ENCODE measurements at places on chromosomes 5 and 9.

DNA sequence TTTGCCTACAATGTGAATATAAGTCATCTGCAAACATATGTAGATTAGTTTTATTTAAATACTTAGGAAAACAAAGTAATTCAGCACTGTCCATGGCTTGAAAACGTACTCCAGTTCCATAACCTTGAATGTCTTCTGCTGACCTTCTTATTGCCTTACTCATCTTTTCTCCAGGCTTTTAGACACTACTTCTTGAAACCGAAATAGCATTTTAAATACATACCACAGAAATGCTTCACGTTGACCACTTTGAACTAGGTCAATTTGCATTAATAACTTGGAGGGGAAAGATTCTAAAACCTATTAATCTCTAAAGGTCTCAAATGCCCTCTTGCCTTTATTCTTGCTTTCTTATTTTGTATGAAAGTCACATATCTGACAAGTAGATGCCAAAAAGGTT is 995.4 kb upstream of the ACO1 start:
- no peak for DNase-seq

- no peak for DNase-seq
Observed at GRCh38 chr9:126703002-126703865, 89.5 kb downstream of the LMX1B start.

- no peak for DNase-seq
Observed at GRCh38 chr5:131767891-131768290, 28.9 kb downstream of the FNIP1 start.

DNA sequence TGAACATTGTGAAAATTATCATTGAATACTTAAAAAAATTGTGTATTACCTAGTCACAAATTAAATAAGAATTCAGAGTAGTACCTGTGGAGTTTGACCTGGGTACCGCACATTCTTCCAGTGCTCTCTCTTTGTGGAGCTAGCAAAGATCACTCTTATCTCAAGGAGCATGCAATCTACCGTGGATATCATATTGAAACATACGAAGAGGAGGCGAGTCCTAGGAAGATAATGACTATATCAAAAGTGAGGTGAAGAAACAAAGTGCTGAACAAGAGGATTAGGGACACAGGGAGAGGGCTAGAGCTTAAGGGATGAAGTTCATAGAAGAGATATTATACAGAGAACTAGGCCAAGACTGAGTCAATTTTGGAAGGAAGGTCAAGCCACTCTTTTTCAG is 55.9 kb upstream of the NR3C1 start:
- DNase-seq, result no peak

- DNase-seq, result peak; percentile 9
Observed at GRCh38 chr9:110058304-110058953, 149.5 kb downstream of the C9orf152 start.

All from stimulated activated CD8-positive, alpha-beta memory T cell treated with anti-CD3 and anti-CD28 coated beads, Interleukin-4, amount 100 ng/mL, for 4 hours (primary cell).